ENCODE measurements at places on chromosomes 1 and 21.

DNA sequence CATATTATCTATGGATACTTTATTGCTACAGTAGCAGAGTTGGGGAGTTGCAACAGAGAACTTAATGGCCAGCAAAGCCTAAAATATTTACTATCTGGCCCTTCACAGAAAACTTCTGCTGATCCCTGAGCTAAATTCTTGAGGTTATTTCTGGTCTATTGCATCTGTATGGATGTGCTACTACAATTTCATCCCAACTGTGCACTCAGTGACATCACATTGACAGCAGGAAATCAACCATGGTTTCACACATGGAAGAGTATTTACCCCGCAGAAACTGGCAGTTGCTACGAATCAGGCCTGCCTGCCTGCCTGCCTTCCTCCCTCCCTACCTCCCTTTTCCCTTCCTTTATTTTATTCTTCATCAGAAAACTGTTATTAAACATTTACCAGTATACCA, 12.1 kb downstream of the CLCA2 start:
- no peak for DNase-seq
- no peaks in the 10 kb centered on the region for H3K36me3 ChIP-seq
- no peaks in the 10 kb centered on the region for H3K4me1 ChIP-seq
- no peaks in the 10 kb centered on the region for H3K27me3 ChIP-seq
- H3K27ac ChIP-seq = no peak overlapping the region

GRCh38 chr1:205669341-205670149, 10.8 kb downstream of the SLC45A3 start:
- H3K36me3 ChIP-seq = no peaks in the 10 kb centered on the region
- no peaks in the 10 kb centered on the region for H3K27me3 ChIP-seq
- peaks cover 29% of the 10 kb centered on the region for H3K4me1 ChIP-seq
- H3K4me3 ChIP-seq = no peak overlapping the region
- H3K27ac ChIP-seq = no peak overlapping the region

- H3K4me3 ChIP-seq = no peak overlapping the region
- H3K4me1 ChIP-seq = peaks cover 4% of the 10 kb centered on the region
- H3K36me3 ChIP-seq = no peaks in the 10 kb centered on the region
- no peaks in the 10 kb centered on the region for H3K27me3 ChIP-seq
- H3K27ac ChIP-seq = no peak overlapping the region
- no peak for DNase-seq
These were observed 118.7 kb downstream of the IER5 start for GRCh38 chr1:181206979-181207790.

DNA sequence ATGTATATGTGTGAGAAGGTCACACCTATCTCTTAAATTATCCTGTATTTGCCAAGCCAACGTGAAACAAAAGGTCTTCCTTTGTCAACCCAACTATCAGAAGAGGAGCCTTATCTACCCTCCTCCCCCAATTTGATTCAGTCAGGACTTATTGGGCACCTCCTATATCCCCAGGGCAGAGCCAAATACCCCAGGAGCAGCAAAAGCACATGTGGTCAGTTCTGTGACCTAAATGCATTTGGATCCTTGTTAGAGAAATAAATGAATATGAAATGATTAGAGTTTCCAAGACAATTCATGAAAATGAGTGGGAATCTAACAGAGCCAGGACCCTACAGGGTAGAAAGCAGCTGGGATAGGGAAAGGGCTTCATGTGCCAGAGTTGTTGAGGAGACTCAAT, 37.0 kb upstream of the KCND3 start:
- H3K36me3 ChIP-seq = no peaks in the 10 kb centered on the region
- no peaks in the 10 kb centered on the region for H3K27me3 ChIP-seq
- H3K27ac ChIP-seq = no peak overlapping the region
- DNase-seq = no peak

- H3K36me3 ChIP-seq = peaks cover 14% of the 10 kb centered on the region
- no peak overlapping the region for H3K27ac ChIP-seq
- H3K4me1 ChIP-seq = peaks cover 5% of the 10 kb centered on the region
- H3K4me3 ChIP-seq = peak overlapping the region; percentile 97
These were observed 777 bp upstream of the METTL25B start for GRCh38 chr1:156727492-156727891.

DNA sequence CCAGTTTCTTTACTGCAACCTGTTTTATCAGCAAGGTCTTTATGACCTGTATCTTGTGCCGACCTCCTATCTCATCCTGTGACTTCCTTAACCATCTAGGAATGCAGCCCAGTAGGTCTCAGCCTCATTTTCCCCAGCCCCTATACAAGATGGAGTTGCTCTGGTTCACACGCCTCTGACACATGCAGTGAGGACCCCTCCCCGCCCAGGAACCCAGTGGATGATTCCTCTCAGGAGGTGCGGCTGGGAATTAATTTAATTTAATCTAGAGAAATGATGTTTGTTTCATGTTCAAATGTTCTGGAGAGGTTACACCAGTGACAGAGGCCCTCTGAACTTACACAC, 39.0 kb upstream of the LBR start:
- no peaks in the 10 kb centered on the region for H3K27me3 ChIP-seq
- no peak overlapping the region for H3K4me3 ChIP-seq
- no peak overlapping the region for H3K27ac ChIP-seq
- no peak for DNase-seq

- H3K4me1 ChIP-seq = no peaks in the 10 kb centered on the region
- no peak overlapping the region for H3K27ac ChIP-seq
- no peak for DNase-seq
These were observed 2.4 kb downstream of the SSX2IP start for GRCh38 chr1:84687714-84688462.

DNA sequence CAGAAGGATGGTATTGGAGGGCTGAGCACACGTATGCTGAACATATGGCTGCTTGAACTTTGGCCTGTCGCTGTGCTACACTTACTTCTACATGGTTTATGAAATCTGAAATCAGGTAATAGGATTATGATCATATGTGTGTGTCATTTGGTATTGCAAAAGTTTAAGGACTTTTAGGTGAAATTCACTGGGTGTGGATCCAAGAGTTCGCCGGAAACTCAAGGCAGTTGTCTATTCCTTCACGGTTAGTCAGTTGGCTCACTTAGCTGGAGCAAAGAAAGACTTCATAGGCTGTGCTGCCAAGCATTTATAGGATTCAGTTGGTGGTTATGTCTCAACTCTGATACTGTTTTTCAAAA, 927 bp downstream of the UAP1 start:
- peaks cover 2% of the 10 kb centered on the region for H3K4me1 ChIP-seq
- H3K27ac ChIP-seq = no peak overlapping the region
- no peaks in the 10 kb centered on the region for H3K27me3 ChIP-seq
- H3K36me3 ChIP-seq = no peaks in the 10 kb centered on the region
- no peak for DNase-seq

DNA sequence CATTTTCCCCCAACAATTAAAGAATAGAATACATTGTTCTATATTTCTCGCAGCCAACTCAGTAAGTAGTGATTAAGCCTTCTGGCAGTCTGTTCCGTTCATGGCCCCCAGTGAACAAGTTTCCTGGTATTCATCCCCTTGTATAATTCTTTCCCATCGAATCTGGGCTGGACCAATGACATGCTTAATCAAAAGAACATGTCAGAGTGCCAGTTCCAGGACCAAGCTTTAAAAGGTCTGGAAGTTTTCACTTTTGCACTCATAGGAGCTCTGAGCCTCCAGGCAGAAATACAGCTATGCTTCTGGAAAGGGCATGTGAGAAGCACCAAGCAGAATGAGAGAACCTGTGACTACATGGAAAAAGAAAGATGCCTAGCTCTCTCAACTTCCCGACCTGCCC, 22.5 kb upstream of the DPYD start:
- DNase-seq = no peak
- no peaks in the 10 kb centered on the region for H3K4me1 ChIP-seq
- no peak overlapping the region for H3K4me3 ChIP-seq
- H3K27me3 ChIP-seq = no peaks in the 10 kb centered on the region
- H3K27ac ChIP-seq = no peak overlapping the region

DNA sequence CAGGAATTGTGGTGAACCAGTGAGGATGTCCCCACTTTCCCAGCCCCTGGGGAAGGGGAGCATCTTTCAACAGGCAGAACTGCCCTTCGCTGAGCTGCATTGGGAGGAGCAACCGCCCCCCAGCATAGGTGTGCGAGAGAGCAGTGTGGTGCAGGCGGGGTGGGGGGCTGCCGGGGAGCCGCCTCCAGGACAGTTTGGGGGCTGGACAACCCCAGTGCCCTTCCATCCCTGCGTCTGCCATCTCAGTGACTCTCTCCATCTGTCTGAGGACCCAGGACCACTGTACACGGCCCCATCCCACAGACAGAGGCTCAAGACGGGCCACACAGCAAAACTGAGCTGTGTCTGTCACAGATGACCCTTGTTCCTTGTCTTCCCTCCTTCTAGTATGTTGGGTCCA, 14.2 kb downstream of the PODN start:
- no peak overlapping the region for H3K27ac ChIP-seq
- no peaks in the 10 kb centered on the region for H3K36me3 ChIP-seq
- no peaks in the 10 kb centered on the region for H3K27me3 ChIP-seq
- H3K4me1 ChIP-seq = no peaks in the 10 kb centered on the region
- no peak for DNase-seq

GRCh38 chr1:201675143-201675542, 136.2 kb downstream of the NAV1 start:
- H3K36me3 ChIP-seq = no peaks in the 10 kb centered on the region
- DNase-seq = no peak
- no peak overlapping the region for H3K27ac ChIP-seq
- H3K4me1 ChIP-seq = peaks cover 13% of the 10 kb centered on the region
- H3K27me3 ChIP-seq = no peaks in the 10 kb centered on the region
- H3K4me3 ChIP-seq = no peak overlapping the region

- no peaks in the 10 kb centered on the region for H3K36me3 ChIP-seq
- no peaks in the 10 kb centered on the region for H3K27me3 ChIP-seq
- H3K4me3 ChIP-seq = no peak overlapping the region
These were observed 393.7 kb downstream of the HLX start for GRCh38 chr1:221272940-221273339.

DNA sequence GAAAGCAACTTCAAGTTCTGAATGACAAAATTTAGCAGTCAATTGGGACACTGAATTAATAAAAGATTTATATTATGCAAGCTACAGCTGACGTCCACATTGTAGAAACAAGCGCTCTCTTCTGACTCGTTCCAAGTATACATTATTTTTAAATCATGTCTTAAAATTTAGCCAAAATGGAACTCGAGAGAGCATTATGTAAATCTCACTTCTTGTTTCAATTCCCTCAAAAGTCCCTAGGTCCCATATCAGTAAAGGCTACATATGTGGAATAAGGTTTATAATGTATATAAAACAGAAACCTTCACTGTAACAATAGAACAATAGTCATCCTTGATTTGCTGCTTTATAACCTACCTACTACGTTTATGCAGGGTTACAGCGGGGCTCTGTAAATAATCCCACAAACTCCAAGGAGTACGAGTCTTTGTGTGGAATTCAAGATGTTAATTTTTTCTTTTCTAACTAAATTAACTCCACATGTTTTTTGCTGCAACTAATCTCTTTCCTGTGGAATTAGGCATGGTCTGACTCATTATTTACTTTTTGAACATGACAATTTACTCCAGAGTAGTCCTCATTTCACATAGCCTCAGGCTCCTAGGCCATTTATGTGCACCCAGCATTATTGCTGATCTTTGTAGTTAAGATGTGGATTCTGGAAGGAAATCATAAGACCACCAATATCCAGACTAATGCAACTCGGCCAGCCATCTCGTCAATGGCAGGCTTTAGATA, 785.1 kb downstream of the LTN1 start:
- no peak overlapping the region for H3K4me3 ChIP-seq
- no peaks in the 10 kb centered on the region for H3K27me3 ChIP-seq
- H3K27ac ChIP-seq = no peak overlapping the region

DNA sequence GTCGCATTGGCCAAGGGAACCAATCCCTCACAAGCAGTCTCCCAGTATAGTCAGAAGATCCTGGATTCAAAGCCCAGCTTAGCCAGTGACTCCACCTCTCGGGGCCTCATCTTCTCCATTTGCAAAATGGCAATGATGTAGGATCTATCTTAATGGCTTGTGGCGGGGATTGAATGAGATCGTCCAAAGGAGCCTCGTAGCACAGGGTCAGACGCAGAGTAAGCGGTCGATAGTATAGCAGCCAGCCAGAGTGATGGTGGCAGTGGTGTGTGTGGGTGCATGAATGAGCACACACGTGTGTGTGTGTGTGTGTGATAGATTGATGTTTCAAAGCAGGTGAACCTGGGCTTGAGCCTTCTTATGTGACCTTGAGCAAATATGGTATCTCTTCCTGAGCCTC, 79.8 kb upstream of the WNT4 start:
- H3K4me3 ChIP-seq = no peak overlapping the region
- no peaks in the 10 kb centered on the region for H3K27me3 ChIP-seq
- no peaks in the 10 kb centered on the region for H3K4me1 ChIP-seq

DNA sequence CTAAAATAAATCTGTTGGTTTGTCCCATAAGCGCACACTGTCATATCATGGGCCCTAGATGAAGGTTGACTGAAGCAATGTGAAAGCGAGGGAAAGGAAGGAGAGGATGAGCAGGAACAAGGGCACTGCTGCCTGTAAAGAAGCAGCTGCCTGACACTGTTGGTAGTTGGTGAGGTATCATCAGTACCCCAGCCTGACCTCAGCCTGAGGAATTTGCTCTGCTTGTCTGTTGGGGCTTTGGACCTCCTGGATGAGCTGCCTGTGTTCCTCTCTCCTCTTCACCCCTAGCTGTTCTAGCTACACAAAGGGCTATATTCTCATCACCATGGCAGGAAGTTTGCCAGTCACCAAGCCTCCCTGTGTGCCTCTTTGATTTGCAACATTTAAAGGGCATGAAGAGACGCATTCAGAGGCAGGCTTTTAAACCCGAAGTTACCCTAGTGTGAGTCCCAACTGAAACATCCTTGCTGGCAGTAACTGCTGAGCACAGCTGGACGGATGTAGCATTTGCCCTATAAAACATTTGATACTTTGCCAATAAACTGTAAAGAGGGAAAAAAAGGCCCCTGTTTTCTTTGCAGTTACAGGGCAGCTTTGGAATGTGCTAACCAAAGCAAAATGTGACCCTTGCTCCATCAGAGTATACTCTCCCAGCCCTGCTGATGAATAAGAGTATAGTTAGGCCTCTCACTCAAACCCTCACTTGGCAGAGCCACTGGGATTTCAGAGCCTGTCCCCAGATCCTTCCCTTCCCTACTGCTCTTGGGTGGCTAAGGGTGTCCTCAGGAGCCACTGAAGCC, 22.2 kb upstream of the SPATA6 start:
- DNase-seq = no peak
- no peaks in the 10 kb centered on the region for H3K27me3 ChIP-seq
- H3K36me3 ChIP-seq = no peaks in the 10 kb centered on the region
- H3K4me3 ChIP-seq = no peak overlapping the region
